ENCODE measurements at places on chromosomes 12 and 14.
A peak's percentile ranks its signal among the peaks of the same experiment; 100 is the strongest.

GRCh38 chr12:6532927-6533652 is 1.2 kb upstream of the GAPDH start:
- peak; percentile 79 for DNase-seq

DNA sequence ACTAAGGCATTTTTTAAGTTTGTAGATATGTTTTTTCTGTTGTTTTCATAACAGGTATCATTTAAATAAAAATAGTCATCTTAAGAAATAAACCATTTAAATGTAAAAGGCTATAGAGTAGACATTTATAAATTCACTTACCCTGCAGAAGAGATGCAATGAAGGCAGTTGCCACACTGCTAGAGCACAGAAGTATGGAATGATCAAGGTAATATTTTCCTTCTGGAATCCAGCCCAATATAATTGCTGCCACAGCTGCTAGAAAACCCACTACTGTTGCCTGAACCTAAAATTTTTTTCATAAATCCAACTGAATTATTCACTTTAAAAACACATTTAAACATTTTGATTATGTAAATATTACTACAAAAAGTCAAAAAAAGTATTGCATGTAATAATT is 69.2 kb downstream of the SLC41A2 start:
- no peak for DNase-seq

GRCh38 chr12:45977620-45978019 is 12.8 kb downstream of the SCAF11 start:
- no peak for DNase-seq

GRCh38 chr14:23608454-23608853 is 27.7 kb upstream of the DHRS2 start:
- no peak for DNase-seq

- peak; percentile 49 for DNase-seq
Measured at GRCh38 chr14:94689218-94689984, 77.2 kb downstream of the SERPINA3 start.

- DNase-seq, result no peak
Measured at GRCh38 chr14:62213516-62213915, 451.3 kb downstream of the SNAPC1 start.

DNA sequence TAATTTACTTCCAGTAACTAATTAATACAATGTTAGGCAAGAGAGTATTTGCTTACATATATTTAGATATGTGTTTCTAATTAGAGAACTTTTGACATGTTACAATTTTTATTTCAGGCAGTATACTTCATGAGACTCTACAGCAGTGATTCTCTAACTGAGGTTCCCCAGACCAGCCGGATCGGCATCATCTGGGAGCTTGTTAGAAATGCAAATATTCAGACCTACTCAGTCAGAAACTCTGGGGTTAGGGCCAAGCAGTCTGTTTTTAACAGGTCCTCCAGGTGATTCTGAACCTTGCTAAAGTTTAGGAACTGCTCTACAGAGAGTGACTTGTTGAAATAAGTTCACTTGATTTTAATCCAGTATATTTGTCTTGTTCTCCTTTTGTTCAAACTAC is 46.5 kb downstream of the ARID2 start:
- no peak for DNase-seq

DNA sequence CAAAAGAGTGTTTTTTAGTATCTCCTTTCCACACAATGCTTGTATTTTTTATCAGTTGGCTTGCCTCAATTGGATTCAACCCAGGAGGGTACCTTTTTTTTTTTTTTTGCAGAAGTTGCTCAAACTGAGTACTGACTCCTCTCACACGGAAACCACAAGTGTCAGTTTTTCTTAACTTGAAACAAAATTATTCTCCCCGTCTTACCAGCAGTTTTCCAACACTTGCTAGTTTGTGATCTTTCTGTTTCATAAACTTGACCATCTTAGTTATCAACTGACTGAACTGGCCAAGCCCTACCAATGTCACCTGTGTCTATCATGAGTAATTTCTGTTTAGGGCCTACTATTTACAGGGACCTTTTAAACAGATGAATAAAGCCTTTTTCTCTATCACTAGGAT is 34.1 kb upstream of the ITPR2 start:
- no peak for DNase-seq

- DNase-seq, result no peak
Measured at GRCh38 chr14:104356738-104357688, 218.6 kb downstream of the KIF26A start.

GRCh38 chr12:102883204-102883799 is 33.7 kb downstream of the PAH start:
- DNase-seq, result peak; percentile 16

GRCh38 chr14:101564444-101564776 is 3.1 kb downstream of the DIO3 start:
- DNase-seq, result no peak

- DNase-seq, result no peak
Measured at GRCh38 chr12:67758119-67758518, 109.6 kb downstream of the DYRK2 start.

All from HAP-1 (cell line).